ENCODE measurements at places on chromosomes 16 and 17. TPM values are rescaled to one million over a fixed set of nuclear protein-coding genes. Genes with fewer than 3 reads are reported as not detected.

- no peak for DNase-seq
Observed at GRCh38 chr17:39252788-39253460, 27.2 kb upstream of the STAC2 start.

TBC1D3I gene
- 0.34 TPM for total RNA-seq

C17orf107 gene
- total RNA-seq, result 11.7 TPM

DNA sequence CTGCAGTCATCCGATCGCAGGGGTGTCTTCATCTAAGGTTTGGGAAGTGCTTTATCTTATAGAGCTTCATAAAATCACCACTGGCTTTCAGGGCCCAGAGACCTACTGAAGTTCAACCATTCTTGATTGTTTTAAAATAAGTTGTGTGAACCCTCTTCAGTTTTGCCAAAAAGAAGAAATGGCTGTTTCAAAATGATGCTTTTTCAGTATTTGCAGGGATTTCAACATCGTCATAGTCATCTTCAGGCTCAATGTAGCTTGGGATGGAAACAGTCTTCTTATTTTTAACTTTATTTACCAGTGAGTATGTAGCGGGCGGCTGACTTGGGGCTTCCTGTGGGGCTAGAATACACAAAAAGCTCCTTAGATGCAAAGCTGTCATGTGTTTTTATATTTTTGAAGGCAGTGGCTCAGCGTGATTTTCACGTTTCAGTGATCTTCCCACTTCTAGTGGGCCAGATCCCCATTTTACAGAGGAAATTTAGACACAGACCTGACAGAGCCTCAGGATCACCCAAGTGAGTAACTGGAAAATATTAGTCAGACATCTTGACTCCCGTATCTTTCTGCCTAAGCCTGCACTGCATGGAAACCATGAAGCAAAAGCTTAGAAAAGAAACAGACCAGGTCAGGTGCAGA is 19.1 kb upstream of the ZNF594 start:
- DNase-seq, result no peak

NEUROD2 gene
- total RNA-seq, result 0.17 TPM

- no peak for DNase-seq
Observed at GRCh38 chr17:46020998-46021397, 21.9 kb downstream of the STH start.

- DNase-seq, result no peak
Observed at GRCh38 chr17:48549914-48550501, 5.1 kb upstream of the HOXB2 start.

DNA sequence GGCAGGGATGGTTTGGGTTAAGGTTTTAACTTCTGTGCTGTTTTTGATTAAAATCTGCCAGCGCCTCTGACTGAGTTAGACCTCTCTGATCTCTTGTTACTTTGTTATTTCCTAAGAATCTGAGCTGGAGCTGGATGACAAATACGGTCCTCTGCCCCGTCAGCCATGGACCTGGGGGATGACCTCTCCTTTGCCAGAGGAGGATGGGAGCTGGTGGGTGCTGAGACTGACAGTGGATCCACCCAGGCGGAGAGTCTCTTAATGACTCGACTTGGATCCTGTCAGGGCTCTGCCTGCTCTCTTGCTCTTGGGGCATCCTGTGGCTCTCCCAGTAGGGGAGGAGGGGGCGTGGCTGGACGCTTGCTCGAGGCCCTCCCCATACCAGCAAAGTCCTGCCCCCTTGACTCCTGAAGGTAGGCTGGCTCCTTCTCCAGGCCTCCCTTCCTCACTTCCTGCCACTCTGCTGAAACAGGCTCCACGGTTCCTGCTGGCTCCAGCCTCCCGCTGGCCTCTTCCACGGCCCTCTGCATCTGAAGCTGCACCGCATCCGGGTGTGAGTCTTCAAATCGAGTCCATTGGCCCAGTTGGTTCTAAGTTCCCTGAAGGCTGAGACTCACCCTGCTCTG is 24.8 kb upstream of the MAP3K14 start:
- no peak for DNase-seq

GRCh38 chr17:58385359-58385899 is 31.9 kb downstream of the RNF43 start:
- no peak for DNase-seq

DNA sequence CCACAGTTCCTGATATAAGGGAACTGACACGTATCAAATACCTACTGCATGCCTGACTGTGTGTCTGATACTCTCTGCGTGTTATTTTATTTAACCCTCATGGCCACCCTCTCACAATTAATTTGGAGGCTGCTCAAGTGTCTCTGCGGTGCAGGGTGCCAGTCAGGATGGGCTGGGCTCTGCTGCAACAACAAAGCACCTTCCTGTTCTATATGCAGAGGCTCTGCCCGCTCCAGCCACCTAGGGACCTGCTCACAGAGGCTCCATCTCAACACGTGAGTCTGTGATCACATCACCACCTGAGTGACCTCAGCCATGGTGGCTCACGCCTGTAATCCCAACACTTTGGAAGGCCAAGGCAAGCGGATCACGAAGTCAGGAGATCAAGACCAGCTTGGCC is 87.1 kb downstream of the SLC39A11 start:
- peak; percentile 62 for DNase-seq

GRCh38 chr17:12922120-12922519 is 95.7 kb downstream of the ELAC2 start:
- DNase-seq, result no peak

KRTAP4-1 gene
- total RNA-seq, result 2.1 TPM

Measured in lower leg skin (tissue), 4 donors.